ENCODE measurements at places on chromosomes 13 and 19. TPM values are rescaled to one million over a fixed set of nuclear protein-coding genes. Genes with fewer than 3 reads are reported as not detected.

Gene MAG
- total RNA-seq = not detected

Gene PTGER1
- 1.8 TPM for total RNA-seq

Gene TJP3
- not detected for total RNA-seq

Gene FPR2
- 0.37 TPM for total RNA-seq

Gene GPR12
- total RNA-seq = not detected

Gene FGF21
- not detected for total RNA-seq

Gene NAPA
- 59.4 TPM for total RNA-seq

Gene RDH8
- 0.39 TPM for total RNA-seq

Gene WTIP
- 12.9 TPM for total RNA-seq

Gene ZNF211
- 7.2 TPM for total RNA-seq

Gene TRAPPC2B
- 7.3 TPM for total RNA-seq

Gene HIPK4
- total RNA-seq = under 0.01 TPM

Gene NPAS1
- 0.39 TPM for total RNA-seq

Gene APOE
- 13.5 TPM for total RNA-seq

Gene ZNF177
- 0.73 TPM for total RNA-seq

Gene TGFBR3L
- total RNA-seq = 0.78 TPM

Gene COL5A3
- 18.7 TPM for total RNA-seq

Gene GIPC3
- total RNA-seq = under 0.01 TPM

Gene TMEM238
- total RNA-seq = not detected

Gene ZNF607
- total RNA-seq = 2.9 TPM

Gene CACNG6
- total RNA-seq = not detected

Gene FLT3LG
- total RNA-seq = 7.0 TPM

Gene PRKCG
- not detected for total RNA-seq

Gene C19orf81
- total RNA-seq = not detected

Gene TRPM4
- 14.1 TPM for total RNA-seq

Gene FOXA3
- not detected for total RNA-seq

Gene DMKN
- 23.1 TPM for total RNA-seq

Measured in subcutaneous preadipocyte (primary cell).